CD4-positive, alpha-beta T cell (primary cell): ENCODE measurements at places on chromosomes 6 and 20. TPM values are rescaled to one million over a fixed set of nuclear protein-coding genes. Genes with fewer than 3 reads are reported as not detected.
A peak's percentile ranks its signal among the peaks of the same experiment; 100 is the strongest.

- H3K36me3 ChIP-seq, result no peaks in the 10 kb centered on the region
- H3K27me3 ChIP-seq, result no peaks in the 10 kb centered on the region
- no peak overlapping the region for H3K4me3 ChIP-seq
- no peak overlapping the region for H3K27ac ChIP-seq
- peak; percentile 77 for DNase-seq
Measured at GRCh38 chr20:49979030-49979832, 3.5 kb upstream of the SNAI1 start.

DNA sequence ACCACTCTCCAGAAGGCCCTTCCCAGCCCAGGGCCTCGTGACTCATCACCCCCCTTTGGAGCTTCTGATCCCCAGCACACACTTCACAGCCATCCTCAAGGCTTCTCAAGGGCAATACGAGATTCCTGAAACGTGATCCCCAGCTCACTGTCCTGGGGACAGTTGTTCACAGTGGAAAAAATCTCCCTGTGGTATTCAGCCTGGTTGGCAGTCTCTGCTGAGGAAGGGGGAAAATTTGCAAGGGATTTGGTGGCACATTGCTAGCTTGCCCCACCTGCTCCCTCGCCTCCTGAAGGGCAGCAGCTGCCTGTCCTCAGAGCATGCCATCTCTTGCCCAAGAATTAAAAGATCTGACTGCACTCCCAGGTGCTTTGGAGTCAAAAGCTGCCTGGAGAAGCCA, 20.7 kb upstream of the PKHD1 start:
- H3K27ac ChIP-seq, result no peak overlapping the region
- DNase-seq, result no peak
- H3K27me3 ChIP-seq, result no peaks in the 10 kb centered on the region
- H3K36me3 ChIP-seq, result no peaks in the 10 kb centered on the region
- H3K4me1 ChIP-seq, result no peaks in the 10 kb centered on the region

GRCh38 chr6:89117211-89118108, at the start of gene SRSF12:
TSS of gene SRSF12 (minus strand) at chr6:89118071. CDS start at chr6:89117887, 184 bp downstream.
- H3K36me3 ChIP-seq, result no peaks in the 10 kb centered on the region
- H3K27ac ChIP-seq, result no peak within 1 kb of the TSS
- H3K27me3 ChIP-seq, result peaks cover 5% of the 10 kb centered on the region
- peak within 1 kb of the TSS; percentile 48 for H3K4me3 ChIP-seq
- peaks cover 11% of the 10 kb centered on the region for H3K4me1 ChIP-seq

DNA sequence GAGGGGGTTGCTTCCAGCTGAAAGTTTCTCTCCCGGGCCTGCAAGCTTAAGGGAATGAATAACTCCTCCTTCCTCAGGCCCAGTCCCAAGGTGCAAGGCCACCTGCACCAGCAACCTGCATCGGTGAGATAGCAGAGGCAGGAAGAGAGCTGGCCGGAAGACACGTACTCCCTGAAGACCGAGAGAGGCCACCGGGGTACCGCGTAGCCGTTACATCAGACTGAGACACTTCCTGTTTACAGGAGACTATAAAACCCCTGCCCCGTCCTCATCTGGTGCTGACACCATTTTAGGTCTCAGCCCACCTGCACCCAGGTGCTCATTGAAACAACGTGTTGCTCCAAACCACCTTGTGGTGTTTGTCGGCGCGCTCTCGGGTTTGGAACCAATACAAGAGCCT, 60.5 kb upstream of the PRND start:
- no peak for DNase-seq
- no peak overlapping the region for H3K4me3 ChIP-seq
- H3K4me1 ChIP-seq, result peaks cover 28% of the 10 kb centered on the region
- peaks cover 2% of the 10 kb centered on the region for H3K27me3 ChIP-seq

- no peak for DNase-seq
- no peaks in the 10 kb centered on the region for H3K36me3 ChIP-seq
- no peak overlapping the region for H3K27ac ChIP-seq
Measured at GRCh38 chr20:53800883-53801604, 207.4 kb upstream of the ZNF217 start.

DNA sequence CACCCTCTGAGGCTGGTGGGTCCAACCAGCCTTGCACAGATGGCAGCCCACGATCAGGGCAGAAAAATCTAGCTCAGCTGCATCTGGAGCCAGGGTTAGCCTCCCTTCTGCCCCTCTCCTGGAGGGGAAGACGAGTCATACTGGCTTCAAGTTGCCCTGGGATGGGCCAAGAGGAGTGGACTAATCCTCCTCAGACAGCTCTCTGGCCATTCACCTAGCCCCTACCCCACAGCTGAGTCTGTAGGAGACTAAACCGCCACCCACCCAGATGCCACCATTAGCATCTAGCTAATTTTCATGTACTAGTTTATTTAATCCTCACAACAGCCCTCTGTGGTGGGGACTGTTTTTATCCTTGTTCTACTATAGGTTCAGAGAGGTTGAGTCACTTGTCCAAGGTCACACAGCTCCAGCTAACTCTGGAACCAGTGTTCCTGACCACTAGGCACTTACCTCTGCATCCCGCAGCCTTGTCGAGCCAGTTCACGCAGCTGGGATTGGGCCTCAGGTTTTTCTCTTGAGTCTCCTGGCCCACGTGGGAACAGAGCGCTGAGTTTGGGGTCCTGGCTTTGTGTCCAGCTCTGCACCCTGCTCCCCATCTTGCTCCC, 48.5 kb upstream of the CCDC167 start:
- H3K36me3 ChIP-seq, result no peaks in the 10 kb centered on the region
- DNase-seq, result no peak
- no peak overlapping the region for H3K27ac ChIP-seq
- no peak overlapping the region for H3K4me3 ChIP-seq

The CTCFL gene
- total RNA-seq, result not detected

- no peak for DNase-seq
- no peak overlapping the region for H3K4me3 ChIP-seq
- no peaks in the 10 kb centered on the region for H3K36me3 ChIP-seq
- no peak overlapping the region for H3K27ac ChIP-seq
- H3K27me3 ChIP-seq, result no peaks in the 10 kb centered on the region
- peaks cover 5% of the 10 kb centered on the region for H3K4me1 ChIP-seq
Measured at GRCh38 chr6:157650261-157650640, 172.8 kb upstream of the SNX9 start.

DNA sequence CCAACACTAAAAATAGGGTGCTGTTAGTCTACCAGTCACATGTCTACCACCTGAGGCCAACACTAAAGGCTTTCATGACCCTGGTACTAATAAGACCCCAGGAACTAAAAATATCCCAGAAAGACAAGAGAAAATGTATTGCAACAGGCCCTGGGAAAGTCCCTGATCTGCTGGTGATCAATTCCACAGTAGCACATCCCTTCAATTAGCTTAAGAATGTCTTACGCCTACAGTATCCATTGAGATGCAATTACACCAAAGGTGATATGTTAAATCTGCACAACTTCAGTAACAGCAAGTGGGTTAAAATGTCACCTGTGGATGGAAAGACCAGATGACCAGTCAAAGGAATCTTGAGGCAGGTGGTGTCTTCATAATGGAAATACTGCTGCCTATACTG, 3.1 kb downstream of the SEMG1 start:
- no peak overlapping the region for H3K4me3 ChIP-seq
- no peaks in the 10 kb centered on the region for H3K36me3 ChIP-seq
- no peak for DNase-seq
- H3K27me3 ChIP-seq, result peaks cover 23% of the 10 kb centered on the region
- H3K27ac ChIP-seq, result no peak overlapping the region

DNA sequence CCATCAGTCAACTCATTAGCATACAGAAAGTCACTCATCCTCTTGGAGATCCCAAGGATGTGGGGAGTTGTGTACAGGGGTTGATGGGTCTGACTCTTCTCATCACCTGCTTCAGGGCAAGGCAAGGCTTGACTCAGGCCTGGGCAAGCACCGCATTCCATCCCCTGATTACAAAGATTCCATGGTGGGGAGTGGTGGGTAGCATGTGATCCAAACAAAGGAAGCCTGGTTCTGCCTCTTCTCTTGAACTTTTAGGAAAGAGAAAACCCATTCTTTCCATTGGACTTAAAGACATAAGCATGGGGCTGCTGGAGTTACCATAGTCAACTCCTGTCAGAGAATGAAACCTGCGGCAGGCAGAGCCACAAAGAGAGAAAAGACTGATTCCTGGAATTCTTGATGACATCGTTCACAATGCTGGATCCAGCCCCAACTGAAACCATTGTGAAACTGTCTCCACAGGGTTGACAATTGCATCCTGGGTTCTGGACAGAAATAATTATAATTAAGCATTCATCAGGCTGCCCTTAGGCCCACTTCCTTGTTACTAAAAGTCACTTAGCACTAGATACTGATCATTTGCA, 235.8 kb upstream of the KCNG1 start:
- no peak overlapping the region for H3K4me3 ChIP-seq
- H3K36me3 ChIP-seq, result no peaks in the 10 kb centered on the region
- no peak overlapping the region for H3K27ac ChIP-seq
- no peaks in the 10 kb centered on the region for H3K4me1 ChIP-seq

The SOX18 gene
- total RNA-seq, result not detected

GRCh38 chr20:44207126-44207723, 3.3 kb downstream of the OSER1 start:
- no peak overlapping the region for H3K4me3 ChIP-seq
- H3K4me1 ChIP-seq, result peaks cover 23% of the 10 kb centered on the region
- no peak for DNase-seq
- H3K27me3 ChIP-seq, result no peaks in the 10 kb centered on the region

DNA sequence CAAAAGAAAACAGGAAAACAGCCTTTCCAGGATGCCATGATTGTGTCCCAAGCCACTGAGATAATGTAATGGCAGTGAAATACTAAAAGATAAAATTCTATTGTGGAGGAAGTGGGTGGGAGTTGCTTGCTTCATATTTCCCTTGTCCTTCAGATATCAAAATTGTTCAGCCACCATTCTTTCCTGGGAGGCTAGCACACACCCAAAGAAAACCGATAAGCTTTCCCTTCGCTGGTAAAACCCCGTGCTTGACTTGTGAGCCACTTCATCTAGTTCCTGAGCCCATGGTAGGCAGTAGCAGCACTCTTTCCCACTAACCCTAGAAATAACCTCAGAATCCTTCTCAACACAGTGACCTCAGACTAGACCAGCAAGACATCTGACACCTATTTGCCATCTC, 357.4 kb upstream of the PLCB4 start:
- no peaks in the 10 kb centered on the region for H3K27me3 ChIP-seq
- H3K4me1 ChIP-seq, result no peaks in the 10 kb centered on the region
- no peak for DNase-seq

GRCh38 chr20:24870881-24871280, 78.2 kb upstream of the CST7 start:
- H3K4me1 ChIP-seq, result no peaks in the 10 kb centered on the region
- H3K27me3 ChIP-seq, result no peaks in the 10 kb centered on the region
- no peaks in the 10 kb centered on the region for H3K36me3 ChIP-seq
- no peak for DNase-seq
